ENCODE measurements at places on chromosomes 2 and 18.

DNA sequence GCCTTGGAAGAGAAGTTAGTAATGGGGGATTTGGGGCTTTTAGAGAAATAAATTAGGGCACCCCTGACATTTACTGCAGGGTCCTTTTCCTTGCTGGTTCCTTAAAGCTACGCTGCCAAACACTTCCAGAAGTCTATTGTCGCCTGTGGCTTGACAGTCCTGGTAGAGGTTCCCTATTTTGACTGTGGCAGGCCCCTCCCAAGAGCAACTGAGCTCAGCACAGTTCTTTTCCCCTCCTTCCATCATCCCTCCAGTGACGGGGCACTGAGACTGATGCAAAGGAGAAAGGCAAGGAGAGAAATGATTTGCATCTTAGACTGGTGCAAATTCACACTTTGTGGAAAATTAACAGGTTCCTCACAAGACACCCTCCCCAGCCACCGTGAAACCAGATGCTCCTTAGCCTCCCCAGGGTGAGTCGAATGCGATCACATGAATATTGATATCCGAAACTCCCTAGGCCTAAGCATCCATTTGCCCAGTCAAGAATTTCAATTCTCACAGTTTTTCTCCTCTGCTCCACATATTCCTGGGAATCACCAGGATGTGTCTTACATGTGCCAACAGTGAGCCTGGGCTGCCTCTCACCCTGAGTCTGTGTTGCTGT, 45.4 kb downstream of the RABL2A start:
- no peak for DNase-seq

GRCh38 chr2:105032476-105032875, 5.4 kb upstream of the MRPS9 start:
- DNase-seq = no peak

DNA sequence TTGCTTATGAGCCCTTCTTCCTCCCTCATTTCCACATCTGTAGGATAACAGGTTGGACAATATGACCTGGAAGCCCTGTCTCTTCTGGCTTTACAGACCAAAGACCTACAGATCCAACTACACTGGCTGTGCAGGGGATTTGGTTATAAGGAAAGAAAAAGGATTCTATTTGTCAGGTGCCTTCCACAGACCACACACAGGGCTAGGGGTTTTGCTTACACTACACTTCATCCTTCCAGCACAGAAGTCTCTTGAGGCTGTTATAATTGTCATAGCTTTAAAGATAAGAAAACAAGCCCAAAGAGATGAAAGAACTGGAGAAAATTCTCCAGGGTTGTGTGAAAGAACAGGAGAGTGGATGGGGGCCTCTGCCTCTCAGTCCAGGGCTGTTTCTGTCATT, 302.6 kb downstream of the MYCN start:
- DNase-seq = no peak

- DNase-seq = no peak
Measured at GRCh38 chr2:16657671-16658070, 8.0 kb downstream of the CYRIA start.

GRCh38 chr2:128366713-128367511, 48.2 kb upstream of the HS6ST1 start:
- no peak for DNase-seq

DNA sequence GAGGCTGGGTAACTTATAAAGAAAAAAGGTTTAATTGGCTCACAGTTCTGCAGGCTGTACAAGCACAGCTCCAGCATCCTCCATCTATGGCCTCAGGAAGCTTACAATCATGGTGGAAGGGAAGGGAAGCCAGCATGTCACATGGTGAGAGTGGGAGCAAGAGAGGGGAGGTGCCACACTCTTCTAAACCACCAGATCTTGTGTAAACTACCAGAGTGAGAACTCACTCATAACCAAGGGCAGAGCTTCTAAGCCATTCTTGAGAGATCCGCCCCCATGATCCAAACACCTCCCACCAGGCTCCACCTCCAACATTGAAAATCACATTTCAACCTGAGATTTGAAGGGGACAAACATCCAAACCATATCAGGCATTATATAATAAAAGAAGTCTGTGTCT, 121.6 kb upstream of the CDC42EP3 start:
- no peak for DNase-seq

DNA sequence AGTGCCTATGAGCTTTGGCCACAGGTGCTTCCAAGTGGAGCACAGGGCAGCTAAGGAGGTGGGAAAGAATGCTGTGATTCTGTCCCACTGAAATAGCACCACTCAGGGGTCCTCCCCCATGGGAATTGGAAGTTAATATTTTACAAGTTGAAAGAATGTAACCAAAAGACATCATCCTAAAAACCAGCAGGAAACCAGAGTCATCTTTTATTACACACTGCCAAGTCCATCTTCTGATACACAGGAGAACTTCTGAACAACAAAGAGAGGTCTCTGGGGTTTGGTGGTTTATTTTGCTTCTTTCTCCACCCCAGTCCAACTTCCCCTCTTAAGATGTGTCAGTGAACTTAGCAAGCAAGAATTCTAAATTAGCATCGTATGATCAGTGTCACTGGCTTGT, 47.7 kb downstream of the COLEC12 start:
- no peak for DNase-seq

- DNase-seq = no peak
Measured at GRCh38 chr2:122411231-122411630, 655.8 kb downstream of the TSN start.

GRCh38 chr18:64091526-64091925, 57.4 kb downstream of the LINC00305 start:
- DNase-seq = no peak

GRCh38 chr2:43402002-43402401, 175.6 kb upstream of the ZFP36L2 start:
- DNase-seq = no peak

- DNase-seq = no peak
Measured at GRCh38 chr18:64203295-64203694, 54.4 kb upstream of the LINC00305 start.

GRCh38 chr18:12408247-12408869, 629 bp downstream of the PRELID3A start:
- DNase-seq = peak; percentile 71

GRCh38 chr2:127796389-127796788, 14.6 kb downstream of the WDR33 start:
- DNase-seq = no peak

DNA sequence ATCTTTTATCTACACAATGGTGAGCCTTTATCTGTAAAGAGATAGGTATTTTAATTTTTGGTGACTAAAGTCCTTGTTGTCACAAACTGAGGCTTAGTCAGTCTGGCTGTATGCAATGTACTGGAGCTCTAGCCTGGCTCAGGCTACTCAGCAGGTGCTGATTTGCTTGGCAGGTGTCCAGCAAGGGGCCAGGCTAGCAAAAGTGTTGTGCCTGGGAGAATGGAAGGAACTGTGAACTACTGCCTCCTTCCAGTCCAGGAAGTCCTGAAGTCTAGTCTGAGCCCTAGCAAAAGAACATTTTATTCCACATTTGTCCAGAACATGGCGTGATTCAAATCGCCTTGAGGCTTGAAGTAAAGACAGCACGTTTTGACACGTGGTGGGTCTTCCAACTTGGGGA, 260.5 kb downstream of the CCDC85A start:
- no peak for DNase-seq

- no peak for DNase-seq
Measured at GRCh38 chr2:39508198-39508597, 71.1 kb upstream of the MAP4K3 start.

DNA sequence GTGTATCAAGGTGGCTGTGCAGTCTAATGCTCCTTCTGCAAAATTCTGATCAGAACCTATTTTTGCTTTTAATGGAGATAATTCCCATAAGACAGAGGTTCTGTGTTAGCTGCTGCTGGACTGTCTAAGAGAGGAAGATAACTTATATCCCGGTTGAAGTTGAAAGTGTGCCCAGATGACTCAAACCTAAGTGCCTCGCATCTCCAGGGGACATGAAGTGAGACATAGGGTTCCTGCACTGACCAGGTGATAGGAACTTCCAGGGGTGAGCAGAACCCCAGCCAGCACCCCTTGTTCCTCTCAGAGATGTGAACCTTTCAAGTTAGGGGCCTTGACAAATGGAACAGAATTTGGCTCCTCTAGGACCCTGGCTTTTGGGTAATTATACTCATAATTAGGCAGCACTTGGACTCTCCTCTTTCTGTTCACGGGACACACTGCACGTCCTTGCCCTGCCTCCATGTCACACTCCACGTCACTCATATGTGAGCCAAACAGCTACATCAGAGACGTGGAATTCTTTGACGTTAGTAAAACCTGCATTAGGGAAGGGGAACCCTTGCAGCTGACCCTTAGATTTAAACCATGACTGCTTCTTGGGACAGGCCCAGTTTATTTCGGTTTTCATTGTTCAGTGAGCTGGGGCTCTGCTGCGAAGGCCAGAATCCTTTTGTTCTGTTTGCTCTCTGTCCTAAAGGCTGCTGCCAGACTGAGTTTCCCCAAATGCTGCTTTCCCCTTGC, 104.5 kb upstream of the ALPP start:
- DNase-seq = no peak

DNA sequence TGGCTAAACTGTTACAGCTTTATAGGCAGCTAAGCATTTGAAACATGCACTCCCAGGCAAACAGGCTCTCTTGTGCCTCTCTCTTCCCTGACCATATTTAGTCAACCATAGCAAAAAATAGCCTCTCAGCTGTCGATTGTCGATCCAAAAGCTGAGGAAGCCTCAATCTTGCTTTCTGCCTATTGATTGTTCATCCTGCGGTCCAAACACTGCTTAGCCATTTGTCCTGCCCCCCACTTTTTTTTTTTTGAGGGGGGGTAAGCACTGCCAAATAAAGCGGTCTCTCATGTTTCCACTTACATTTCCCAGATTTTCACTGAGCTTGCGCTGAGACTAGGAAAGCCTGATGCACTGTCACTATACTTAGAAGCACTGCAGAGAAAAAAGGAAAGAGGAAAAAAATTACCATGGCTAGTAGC, 90.8 kb downstream of the MIB1 start:
- DNase-seq = peak; percentile 2

DNA sequence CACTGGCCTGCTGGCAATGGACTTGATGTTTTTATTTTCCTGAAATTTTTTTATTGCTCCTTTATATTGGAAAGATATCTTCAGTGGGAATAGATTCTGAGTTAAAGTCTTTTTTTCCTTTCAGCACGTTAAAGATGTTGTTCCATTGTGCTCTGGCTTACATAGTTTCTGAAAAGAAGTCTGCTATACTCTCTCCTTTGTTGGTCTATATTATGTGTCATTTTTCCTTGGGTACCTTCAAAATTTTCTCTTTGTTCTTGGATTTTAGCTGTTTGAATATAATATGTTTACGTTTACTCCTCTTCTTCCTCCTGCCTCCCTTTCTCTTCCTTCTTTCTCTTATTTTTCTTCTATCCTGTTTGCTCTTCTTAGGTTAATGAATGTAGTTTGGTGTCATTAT, 105.5 kb downstream of the CAPN13 start:
- DNase-seq = no peak

DNA sequence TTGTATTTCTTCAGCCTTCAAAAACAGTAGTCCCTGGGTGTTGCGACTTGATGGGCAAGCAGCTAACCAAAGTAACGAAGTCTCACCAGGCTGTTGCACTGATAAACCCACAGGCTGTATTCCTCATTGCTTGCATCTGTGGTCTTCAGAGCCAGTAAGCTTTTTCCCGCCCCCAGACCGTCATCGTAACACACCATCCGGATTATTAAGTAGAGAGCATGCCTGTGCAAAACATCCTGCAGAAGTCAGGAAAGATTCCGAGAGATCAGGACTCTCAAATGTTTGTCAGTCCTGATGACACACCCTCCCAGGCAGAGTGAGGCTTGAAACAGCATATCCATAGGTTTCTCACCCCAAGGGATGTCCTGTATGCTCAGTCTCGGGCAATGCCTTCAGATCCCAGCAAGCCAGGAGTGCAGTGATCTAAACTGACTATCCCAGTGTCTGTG, 15.9 kb downstream of the ITGB1BP1 start:
- no peak for DNase-seq

DNA sequence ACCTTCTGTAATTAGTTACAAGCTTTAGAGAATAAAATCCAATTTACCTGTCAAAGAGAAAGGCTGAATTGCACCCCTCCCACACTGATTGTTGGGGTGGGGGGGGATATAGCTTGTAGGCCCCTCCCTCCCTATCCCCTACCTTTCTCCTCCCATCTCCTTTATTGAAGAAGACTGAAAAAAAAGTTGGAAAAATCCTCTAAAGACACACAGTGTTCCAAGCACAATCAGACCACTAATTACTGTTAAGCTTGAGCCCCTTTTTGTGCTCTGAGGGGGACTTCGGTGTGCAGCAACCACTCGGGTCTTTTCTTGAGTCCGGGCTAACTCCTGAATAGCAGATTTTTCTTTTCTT, 43.0 kb upstream of the FZD5 start:
- no peak for DNase-seq
